ENCODE measurements at places on chromosomes 1 and 21.

- H3K4me3 ChIP-seq: no peak overlapping the region
- H3K27ac ChIP-seq: no peak overlapping the region
- H3K36me3 ChIP-seq: no peaks in the 10 kb centered on the region
- no peaks in the 10 kb centered on the region for H3K27me3 ChIP-seq
Observed at GRCh38 chr1:21139601-21140000, 37.1 kb downstream of the EIF4G3 start.

DNA sequence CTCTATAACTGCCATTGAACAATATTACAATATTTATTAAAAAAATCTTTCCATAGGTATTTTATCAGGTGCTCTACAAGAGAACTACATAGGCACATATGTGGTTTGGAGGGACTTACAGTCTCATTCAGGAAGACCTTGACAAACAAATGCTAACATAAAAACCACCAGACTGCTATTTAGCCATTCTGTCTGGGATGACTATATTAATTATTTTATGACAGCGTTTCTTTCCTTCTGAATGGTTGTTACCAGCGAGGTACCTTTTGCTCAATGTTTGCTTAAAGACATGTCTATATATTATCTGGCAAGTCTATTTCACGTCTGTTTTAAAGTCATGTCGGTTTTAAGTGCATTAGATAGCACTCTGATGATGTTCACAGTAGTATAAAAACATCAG is 69.7 kb downstream of the RUNX1 start:
- H3K36me3 ChIP-seq: peaks cover 3% of the 10 kb centered on the region
- peaks cover 28% of the 10 kb centered on the region for H3K4me1 ChIP-seq
- no peak for DNase-seq
- H3K27ac ChIP-seq: no peak overlapping the region
- H3K4me3 ChIP-seq: no peak overlapping the region

DNA sequence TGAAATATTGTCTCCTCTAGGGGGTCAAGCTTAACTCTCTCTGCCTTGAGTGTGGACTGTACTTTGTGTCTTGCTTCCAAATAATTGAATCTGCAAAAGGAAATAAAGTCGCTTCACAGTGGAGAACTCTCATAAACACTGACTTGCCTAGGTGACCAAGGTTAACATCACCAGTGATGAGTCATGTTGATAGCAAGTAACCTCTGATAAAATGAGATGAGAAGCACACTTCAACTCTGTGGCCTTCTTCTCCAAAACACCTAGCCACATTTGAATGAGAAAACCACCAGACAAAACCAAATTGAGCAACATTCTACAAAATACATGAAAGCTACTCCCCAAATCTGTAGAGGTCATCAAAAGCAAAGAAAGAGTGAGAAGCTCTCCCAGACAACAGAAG is 37.6 kb downstream of the PDE4B start:
- H3K36me3 ChIP-seq: no peaks in the 10 kb centered on the region
- DNase-seq: no peak
- H3K27me3 ChIP-seq: no peaks in the 10 kb centered on the region
- no peak overlapping the region for H3K4me3 ChIP-seq

- no peak for DNase-seq
- H3K27ac ChIP-seq: no peak overlapping the region
- H3K36me3 ChIP-seq: peaks cover 21% of the 10 kb centered on the region
- H3K4me3 ChIP-seq: no peak overlapping the region
- H3K4me1 ChIP-seq: no peaks in the 10 kb centered on the region
Observed at GRCh38 chr21:36948686-36949085, 17.8 kb downstream of the HLCS start.

- H3K27ac ChIP-seq: no peak overlapping the region
- no peak for DNase-seq
- no peaks in the 10 kb centered on the region for H3K36me3 ChIP-seq
- no peaks in the 10 kb centered on the region for H3K4me1 ChIP-seq
Observed at GRCh38 chr1:64176659-64177058, 26.8 kb upstream of the UBE2U start.

DNA sequence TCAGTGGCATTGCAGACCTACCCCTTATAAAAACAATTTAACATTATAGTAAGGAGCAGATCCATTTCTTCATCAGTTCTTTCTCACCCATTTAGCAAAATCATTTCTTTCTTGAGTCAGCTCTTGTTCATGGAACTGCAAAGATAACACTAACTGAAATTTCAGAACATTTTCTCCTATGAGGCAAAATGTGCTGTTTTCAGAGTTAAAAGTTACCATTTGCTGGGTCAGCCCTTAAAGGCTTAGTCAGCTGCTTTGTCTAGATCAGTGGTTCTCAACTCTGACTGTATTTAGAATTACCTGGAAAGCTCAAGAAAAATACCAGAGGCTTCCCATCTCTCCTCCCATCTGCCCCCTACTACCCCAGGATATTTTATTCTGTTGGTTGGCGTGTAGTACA is 12.2 kb downstream of the METTL13 start:
- DNase-seq: no peak
- no peaks in the 10 kb centered on the region for H3K27me3 ChIP-seq
- no peaks in the 10 kb centered on the region for H3K4me1 ChIP-seq
- no peak overlapping the region for H3K27ac ChIP-seq
- peaks cover 81% of the 10 kb centered on the region for H3K36me3 ChIP-seq
- H3K4me3 ChIP-seq: no peak overlapping the region

- H3K36me3 ChIP-seq: peaks cover 59% of the 10 kb centered on the region
- no peaks in the 10 kb centered on the region for H3K27me3 ChIP-seq
- no peaks in the 10 kb centered on the region for H3K4me1 ChIP-seq
- DNase-seq: no peak
- H3K27ac ChIP-seq: no peak overlapping the region
- no peak overlapping the region for H3K4me3 ChIP-seq
Observed at GRCh38 chr1:13775459-13775858, 75.5 kb downstream of the PRDM2 start.

- no peaks in the 10 kb centered on the region for H3K27me3 ChIP-seq
- no peaks in the 10 kb centered on the region for H3K36me3 ChIP-seq
- H3K27ac ChIP-seq: no peak overlapping the region
Observed at GRCh38 chr1:48693180-48693579, 83.5 kb downstream of the BEND5 start.

GRCh38 chr1:17816511-17816910 is 61.4 kb downstream of the ACTL8 start:
- H3K4me1 ChIP-seq: no peaks in the 10 kb centered on the region
- no peak overlapping the region for H3K27ac ChIP-seq
- H3K4me3 ChIP-seq: no peak overlapping the region
- H3K27me3 ChIP-seq: no peaks in the 10 kb centered on the region

DNA sequence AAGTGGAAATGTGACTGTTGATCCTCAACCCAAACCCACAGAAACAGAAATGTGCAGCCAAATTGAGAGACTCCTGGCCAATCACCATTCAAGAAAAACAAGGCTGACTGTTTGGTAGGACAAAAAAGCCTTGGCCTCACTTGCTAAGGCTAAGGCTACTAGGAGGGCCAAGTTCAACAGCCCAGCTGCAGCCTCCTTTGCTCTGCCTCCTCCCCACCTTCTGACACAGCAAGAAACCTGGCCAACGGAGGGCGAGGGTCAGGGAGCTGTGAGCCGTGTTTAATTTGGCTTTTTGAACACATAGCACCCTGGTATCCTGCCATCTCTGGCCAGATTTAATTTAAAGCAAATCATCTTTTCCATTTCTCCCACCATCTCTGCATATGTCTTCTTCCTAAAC is 165.8 kb upstream of the RAB4A start:
- H3K27ac ChIP-seq: no peak overlapping the region
- no peaks in the 10 kb centered on the region for H3K4me1 ChIP-seq
- H3K27me3 ChIP-seq: no peaks in the 10 kb centered on the region
- no peak overlapping the region for H3K4me3 ChIP-seq
- H3K36me3 ChIP-seq: no peaks in the 10 kb centered on the region

DNA sequence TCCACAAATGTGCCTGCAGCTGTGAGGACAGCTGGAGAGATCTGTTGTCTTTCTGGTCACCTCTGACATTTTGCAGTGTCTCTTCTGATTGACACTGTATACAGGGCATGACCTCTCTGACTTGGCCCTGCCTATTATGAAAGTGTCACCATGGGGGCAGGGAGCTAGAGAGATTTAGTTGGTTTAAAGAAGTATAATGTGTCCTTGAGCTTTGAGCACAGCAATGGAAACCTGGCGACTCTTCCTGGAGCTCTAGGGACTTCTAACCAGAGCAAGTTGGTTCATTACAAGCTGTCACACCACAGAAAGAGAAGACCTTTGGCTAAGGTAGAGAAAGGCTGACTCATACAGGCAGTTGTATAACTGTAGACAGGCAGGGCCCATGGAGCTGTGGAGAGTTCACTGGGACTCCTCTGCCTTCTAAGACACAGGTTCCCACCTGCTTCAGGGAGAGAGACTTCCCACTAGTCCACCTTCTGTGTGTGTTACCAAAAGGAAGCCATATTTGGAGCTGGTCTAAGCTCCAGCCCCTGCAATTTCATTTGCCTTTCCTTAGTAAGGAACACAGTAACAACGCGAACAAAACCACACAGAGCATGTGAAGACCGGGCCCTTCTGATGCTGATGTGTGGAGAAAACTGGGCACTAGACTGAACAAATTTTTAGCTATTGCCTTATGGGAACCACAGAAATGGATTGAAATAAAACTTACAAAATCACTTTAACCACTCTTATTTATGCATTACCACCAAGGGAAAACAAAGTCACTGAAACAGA is 90.5 kb upstream of the ADAR start:
- no peak for DNase-seq
- no peaks in the 10 kb centered on the region for H3K4me1 ChIP-seq
- H3K36me3 ChIP-seq: no peaks in the 10 kb centered on the region
- H3K27ac ChIP-seq: no peak overlapping the region
- no peaks in the 10 kb centered on the region for H3K27me3 ChIP-seq

- no peak for DNase-seq
- no peaks in the 10 kb centered on the region for H3K36me3 ChIP-seq
- no peaks in the 10 kb centered on the region for H3K4me1 ChIP-seq
- peaks cover 4% of the 10 kb centered on the region for H3K27me3 ChIP-seq
Observed at GRCh38 chr1:15788624-15789301, 18.7 kb downstream of the UQCRHL start.

- no peak for DNase-seq
- H3K27ac ChIP-seq: no peak overlapping the region
- H3K4me1 ChIP-seq: no peaks in the 10 kb centered on the region
- no peak overlapping the region for H3K4me3 ChIP-seq
Observed at GRCh38 chr1:36591278-36591677, 108.6 kb upstream of the CSF3R start.

GRCh38 chr1:227880342-227880924 is 65.0 kb downstream of the PRSS38 start:
- DNase-seq: no peak
- no peaks in the 10 kb centered on the region for H3K27me3 ChIP-seq
- H3K36me3 ChIP-seq: no peaks in the 10 kb centered on the region
- no peak overlapping the region for H3K27ac ChIP-seq
- H3K4me3 ChIP-seq: no peak overlapping the region

DNA sequence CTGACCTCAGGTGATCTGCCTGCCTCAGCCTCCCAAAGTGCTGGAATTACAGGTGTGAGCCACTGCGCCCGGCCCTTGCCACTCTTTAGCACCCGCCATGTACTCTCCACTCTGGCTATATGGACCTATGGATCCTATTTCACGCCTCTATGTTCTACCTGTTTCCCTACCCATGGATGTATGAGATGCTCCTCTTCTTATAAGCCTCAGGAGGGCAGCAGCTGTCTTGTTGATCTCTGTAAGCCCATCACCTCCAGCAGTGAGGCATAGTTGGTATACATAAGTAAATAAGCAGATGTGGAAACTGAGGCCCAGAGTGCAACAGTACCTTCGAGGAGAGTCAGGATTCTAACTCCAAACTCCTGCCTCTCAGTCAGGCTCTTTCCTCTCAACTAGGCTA is 24.7 kb upstream of the ARTN start:
- no peak overlapping the region for H3K4me3 ChIP-seq
- no peaks in the 10 kb centered on the region for H3K27me3 ChIP-seq
- H3K27ac ChIP-seq: no peak overlapping the region
- H3K4me1 ChIP-seq: no peaks in the 10 kb centered on the region
- DNase-seq: no peak

Measured in effector memory CD4-positive, alpha-beta T cell (primary cell).